ENCODE measurements at places on chromosomes 4 and X. TPM values are rescaled to one million over a fixed set of nuclear protein-coding genes. Genes with fewer than 3 reads are reported as not detected.

DCX gene
- total RNA-seq = not detected

DNA sequence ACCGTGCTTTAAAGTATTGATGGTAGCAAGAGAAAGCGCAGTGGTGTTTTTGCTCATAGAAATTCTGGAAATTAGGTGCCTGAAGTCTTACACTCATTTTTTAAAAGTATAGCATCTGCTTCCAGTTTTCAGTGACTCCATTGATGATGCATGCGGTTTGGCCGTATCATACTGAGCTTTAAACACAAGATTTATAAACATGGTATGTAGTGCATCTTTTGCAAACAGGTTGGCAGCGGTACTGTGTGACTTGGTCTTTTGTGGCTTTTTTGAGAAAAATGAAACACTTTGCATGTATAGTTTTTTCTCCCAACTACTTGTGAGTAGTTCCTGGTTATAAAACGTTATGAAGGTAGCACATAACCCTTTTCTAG, 2.0 kb downstream of the DDX3X start:
- DNase-seq = no peak

DNA sequence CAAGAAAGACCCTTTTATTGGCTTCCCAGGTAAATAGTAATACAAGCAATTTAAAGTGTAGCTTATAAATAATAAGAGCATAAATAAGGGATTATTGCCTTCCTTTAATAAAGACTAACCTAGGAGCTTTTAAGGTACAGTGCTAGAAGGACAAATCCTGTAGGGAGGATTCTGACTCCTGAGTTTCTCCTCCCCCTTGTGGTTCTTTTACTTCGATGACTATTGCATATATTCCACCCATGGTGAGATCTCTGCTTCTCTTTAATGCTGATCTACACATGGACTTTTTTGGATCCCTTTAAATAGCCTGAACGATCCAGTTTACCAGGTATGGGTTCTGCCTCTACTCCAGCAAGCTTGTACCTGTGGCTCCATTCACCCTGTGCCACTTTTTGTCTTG, 2.5 kb downstream of the GALNT7 start:
- DNase-seq = no peak

AFF1 gene
- 60.5 TPM for total RNA-seq

GRCh38 chrX:54237014-54237413, 54.0 kb upstream of the FAM120C start:
- no peak for DNase-seq

Data from Right ventricle myocardium superior (tissue), 1 donor.